ENCODE measurements at places on chromosomes 7 and 10. TPM values are rescaled to one million over a fixed set of nuclear protein-coding genes. Genes with fewer than 3 reads are reported as not detected.

The MNX1 gene
- not detected for total RNA-seq

The ADAM22 gene
- 8.5 TPM for total RNA-seq

The PFKP gene
- 41.3 TPM for total RNA-seq

The SORCS1 gene
- total RNA-seq, result 80.5 TPM

The SIRT1 gene
- total RNA-seq, result 35.8 TPM

The SPACDR gene
- 3.6 TPM for total RNA-seq

The WNT8B gene
- total RNA-seq, result not detected

The ARHGAP19 gene
- 138 TPM for total RNA-seq

The TRIM50 gene
- total RNA-seq, result 0.71 TPM

The MYL7 gene
- total RNA-seq, result not detected

The CCDC7 gene
- total RNA-seq, result 75.8 TPM

The OPN4 gene
- total RNA-seq, result 0.18 TPM

The KCNH2 gene
- total RNA-seq, result 3.2 TPM

The C10orf90 gene
- not detected for total RNA-seq

The COL13A1 gene
- 1.0 TPM for total RNA-seq

The PLXNA4 gene
- 9.0 TPM for total RNA-seq

The GFRA1 gene
- total RNA-seq, result 65.8 TPM

The SPDYE1 gene
- not detected for total RNA-seq

The KAZALD1 gene
- total RNA-seq, result 4.7 TPM

The RNLS gene
- 5.5 TPM for total RNA-seq

The CD36 gene
- total RNA-seq, result 208 TPM

The CHPF2 gene
- 23.6 TPM for total RNA-seq

The CYP3A7 gene
- total RNA-seq, result not detected

The ACTL6B gene
- not detected for total RNA-seq

The CARD11 gene
- total RNA-seq, result 3.9 TPM

The PPP1R9A gene
- 47.9 TPM for total RNA-seq

The LRRC4 gene
- 14.7 TPM for total RNA-seq

Measured in sciatic nerve (tissue), 2 donors.